ENCODE measurements at places on chromosomes 1 and 21.

- no peak for DNase-seq
These were observed 10.0 kb downstream of the MAEL start for GRCh38 chr1:166999075-166999474.

DNA sequence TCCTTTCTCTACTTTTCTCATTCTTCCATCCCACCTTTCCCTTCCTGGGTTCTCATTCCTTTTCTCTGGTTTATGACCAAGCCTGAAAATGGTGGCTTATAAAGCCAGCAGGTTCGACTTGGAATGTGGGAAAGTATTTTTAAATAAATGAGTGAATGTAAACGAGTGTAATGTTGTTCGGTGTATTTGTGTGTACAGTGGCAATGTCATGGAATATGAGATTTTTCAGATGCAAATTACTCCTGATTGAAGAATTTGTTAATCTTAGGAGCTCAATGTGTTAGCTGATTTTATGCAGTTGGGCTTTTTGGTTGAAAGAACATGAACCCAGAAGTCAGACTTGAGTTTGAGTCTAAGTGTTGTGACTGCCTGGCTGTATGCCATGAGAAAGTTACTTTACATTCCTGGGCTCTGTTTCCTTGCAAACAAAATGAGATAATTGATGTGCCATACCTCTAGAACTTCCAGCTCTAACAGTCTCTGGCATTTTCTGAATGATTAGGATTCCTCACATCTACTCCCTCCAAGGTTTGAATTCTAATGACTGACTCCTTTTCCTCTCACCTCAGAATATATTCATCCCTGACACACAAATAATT, 6.6 kb downstream of the SGIP1 start:
- no peak for DNase-seq

DNA sequence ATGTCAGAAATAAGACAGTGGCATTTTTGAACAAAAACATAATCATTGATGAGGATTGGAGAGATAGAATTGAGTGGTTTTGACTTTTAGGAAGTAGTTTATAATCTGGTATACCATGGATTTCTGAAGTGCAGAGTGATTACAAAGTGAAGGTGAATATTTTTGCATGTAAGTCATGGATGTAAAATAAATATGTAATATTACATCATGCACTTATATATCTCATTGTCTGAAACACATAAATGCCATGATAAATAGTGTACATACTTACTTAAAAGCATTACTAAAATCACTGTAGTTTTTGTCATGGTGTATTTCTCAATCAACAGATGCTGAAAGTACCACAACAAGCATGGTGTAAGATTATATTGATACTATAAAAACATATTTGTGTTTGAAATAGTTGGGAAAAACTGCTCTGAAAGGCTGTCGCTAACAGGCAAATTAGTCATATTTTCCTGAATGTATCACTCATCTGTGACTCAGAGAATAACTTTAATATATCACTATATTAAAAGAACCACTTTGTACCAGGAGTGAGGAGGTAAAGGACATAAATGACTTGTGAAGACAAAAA, 24.8 kb upstream of the RGS18 start:
- no peak for DNase-seq

DNA sequence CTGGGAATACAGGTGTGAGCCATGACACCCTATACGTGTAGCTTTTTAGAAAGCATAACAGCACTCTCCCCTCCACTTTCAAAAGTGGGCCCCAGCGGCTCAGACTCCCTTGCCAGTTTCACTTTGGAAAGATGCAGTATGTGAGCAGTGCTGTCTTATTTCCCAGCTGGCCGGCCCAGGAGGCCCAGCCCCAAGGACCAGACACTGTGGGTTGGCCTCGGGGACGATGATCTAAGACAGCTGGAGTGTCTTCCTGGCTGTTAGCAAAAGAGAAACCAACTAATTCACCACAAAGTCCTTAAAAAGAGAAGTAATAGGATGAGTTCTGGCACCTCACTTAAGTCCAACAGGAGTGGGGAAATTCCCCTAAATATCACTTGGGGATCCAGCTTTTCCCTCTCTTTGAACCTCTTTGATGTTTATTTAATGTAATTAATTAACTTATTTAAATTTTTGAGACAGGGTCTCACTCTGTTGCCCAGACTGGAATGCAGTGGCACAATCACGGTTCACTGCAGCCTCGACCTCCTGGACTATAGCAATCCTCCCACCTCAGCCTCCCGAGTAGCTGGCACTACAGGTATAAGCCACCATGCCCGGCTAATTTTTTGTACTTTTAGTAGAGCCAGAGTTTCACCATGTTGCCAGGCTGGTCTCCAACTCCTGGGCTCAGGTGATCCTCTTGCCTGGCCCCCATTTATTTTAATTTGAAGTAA, 17.6 kb upstream of the CLIC4 start:
- DNase-seq, result no peak

DNA sequence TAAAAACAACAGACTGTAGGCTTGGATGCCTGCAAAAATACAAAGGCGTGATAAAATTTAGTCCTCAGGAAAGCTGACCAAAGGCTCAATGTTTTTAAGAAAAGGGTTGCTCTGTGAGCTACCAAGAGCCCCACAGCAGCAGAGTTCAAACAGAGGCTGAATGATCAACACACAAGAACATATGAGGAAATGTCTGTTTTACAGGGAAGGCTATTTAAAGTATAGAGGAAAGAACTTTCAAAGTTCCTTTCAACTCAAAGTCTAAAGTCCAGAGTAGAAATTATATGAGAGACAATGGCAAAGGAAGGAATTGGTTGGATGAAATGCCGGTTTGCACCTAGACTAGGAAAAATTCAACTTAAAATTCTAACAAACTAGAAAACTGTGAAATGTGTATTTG, 8.6 kb downstream of the CLSTN1 start:
- DNase-seq, result no peak

DNA sequence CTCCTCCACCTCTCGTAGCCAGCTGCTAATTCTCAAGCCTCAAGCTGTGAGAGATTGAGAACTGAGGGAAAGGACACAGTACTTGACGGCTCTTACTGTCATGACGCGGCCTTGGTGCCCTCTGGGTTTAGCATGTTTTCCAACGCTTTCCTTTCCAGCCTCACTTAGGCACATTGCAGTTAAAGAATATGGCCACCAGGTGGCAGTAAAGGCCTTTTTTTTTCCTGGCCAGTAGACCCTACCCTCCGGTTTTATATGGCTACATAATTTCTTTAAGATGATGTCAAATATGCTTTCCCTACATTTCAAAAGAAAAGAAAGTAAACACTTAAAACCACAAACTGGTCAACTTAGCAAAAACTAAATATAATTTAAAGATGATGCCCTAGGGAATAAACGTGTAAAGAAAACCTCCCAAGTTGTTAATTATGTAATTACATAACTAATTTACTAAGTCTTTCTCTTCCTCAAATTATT, 56.8 kb upstream of the PRDX6 start:
- DNase-seq, result peak; percentile 70

- DNase-seq, result no peak
These were observed 138.6 kb upstream of the FAM78B start for GRCh38 chr1:166305371-166305770.

DNA sequence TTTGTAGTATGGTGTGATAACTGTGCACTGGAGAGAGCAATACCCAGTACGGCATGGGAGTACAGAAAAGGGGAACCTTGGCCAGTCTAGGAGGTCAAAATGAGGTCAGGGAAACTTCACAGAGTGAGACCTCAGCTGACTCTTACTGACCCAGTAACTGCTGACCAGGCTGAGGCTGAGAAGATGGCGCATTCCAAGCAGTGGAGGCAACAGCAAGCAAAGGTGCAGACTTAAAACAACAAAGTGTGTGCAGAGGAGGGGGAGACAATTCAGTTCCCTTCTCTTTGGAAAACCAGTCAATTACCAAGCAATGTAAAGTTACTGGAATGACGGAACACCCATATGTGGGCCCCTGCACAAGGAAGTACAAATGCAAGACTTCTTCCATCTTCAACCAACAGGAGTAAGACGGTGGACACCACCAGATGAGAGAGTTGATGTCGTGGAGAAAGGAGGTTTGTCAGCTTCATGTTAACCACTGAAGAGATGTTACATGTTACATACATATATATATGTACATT, 54.6 kb upstream of the PRDX6 start:
- DNase-seq, result no peak

All from iPS DF 6.9 (cell line).